ENCODE measurements at places on chromosomes 2 and 18.

DNA sequence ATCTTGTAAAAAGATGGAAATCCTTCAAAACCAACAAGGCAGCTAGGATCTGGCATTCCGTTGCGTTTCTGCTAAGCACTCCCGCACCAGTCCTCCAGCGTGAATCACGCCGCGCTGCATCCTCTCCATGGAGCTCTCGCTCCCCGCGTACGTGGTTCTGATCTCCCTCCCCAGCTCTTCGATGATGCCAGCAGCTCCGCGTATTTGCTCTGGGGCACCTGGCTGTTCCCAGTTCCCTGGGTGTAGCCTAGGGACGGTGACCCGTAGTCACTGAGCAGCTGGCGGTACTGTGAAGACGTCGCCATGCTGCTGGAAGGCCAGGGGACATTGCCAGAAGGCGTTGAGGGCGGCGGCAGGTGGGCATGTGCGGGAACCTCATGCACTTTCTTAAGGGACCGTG, 407.5 kb downstream of the RNF144A start:
- DNase-seq = no peak

DNA sequence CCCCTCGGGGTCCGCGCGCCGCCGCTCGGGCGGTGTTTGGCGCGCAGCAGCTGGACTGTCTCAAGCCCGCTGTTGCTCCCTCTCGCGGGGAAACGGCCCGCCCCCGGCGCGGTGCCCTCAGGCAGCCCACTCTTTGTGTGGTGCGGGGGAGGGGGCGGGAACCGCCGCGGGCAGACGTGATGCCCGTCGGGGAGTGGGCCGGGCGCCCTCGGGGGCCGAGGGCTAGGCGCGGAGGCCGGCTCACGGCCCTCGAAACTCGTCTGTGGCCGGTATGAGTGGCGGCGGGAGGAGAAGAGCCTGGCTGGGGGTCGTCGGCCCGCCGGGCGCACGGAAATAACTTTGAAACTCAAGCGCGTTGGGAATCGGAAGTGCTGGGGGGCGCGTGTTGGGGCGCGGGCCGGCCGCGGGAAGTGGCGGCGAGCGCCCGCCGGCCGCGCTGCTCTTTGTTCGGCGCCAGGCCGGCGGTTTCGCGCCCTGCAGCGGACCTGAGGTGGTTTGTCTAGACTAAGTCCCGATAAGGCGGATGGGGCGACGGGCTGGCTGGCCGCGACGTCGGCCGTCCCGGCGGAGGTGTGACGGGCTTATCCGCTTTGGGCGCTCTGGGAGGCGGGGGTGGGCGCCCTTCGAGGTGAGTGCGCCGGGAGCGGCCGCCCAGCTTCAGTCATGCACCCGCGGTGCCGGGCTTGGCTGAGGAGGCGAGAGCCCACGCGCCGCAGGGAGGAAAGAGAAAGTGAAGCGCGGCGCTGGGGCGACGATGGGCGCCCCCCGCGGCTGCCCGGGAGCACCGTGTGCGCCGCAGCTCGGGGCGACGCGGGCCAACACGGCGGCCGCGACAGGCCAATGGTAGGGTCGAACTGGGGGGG, 679 bp downstream of the PTMA start:
- DNase-seq = no peak

DNA sequence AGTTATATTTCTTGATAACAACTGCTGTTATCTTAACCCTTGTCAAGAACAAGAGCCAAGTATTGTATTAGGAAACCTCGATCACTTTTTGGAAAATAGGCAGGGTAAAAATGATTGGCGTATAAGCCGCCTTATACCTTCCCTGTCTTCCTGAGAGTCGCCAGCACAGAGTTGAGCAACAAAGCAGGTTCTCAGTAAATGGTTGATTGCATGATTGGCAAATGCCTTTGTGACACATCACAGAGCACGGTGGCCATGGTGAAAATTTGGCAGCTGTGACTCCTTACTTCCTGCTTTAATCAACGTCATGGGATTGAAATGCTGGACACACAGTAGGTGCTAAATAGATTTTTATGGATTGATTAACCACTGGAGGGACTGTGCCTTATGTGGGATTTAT, 3.9 kb upstream of the KLHL29 start:
- DNase-seq = no peak

DNA sequence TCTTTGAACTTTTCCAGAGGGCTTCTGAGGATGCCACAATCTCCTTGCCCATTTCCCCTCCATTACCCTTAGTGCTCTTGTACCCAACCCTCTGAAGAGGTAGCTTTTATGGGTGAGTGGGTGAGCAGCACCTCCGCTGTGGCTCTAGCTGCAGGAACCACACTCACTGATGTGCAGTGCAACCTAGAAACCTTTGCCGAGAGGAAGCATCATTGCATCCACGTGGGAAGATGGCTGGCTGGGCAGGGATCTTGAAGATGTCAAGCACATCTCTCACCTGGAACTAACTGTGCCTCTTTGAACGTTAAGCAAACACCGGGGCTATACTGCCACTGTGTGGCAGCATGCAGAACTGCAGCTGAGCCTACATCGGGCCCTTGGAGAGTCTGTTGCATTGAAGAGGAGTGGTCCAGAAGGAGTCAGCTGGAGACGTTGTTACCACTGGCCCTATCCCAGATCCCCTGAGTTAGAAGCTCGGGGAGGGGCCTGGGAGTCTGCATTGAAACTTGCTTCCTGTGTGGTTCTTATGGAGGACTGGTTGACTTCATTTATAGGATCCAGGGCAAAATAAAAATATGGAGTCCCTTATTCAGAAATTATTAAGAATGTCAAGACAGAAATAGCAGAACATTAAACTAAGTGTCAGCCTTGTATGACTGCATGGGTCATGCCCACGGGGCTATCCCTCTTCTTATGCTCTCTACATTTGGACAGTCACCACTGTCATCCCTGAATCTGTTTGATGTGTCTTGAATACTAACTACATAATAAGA, 28.7 kb downstream of the IGFBP5 start:
- DNase-seq = no peak

DNA sequence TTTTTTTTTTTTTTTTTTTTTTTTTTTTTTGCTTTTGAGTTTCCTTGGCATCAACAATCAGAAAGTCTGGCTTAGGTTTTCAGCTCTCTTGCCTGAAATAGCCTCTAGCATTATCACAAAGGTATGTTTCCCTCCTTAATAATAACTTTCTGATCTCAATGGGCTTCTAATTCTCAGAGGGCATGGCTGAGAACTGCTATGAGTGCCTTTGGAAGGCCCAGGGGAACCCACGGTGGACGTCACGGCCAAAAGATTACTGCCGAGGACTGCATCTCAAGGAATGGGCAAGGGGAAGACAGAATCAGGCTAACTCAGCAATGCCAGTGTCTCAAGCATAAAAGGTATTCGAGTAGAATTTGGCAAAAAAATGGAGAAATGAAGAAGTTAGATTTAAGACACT, 73.2 kb upstream of the SLC14A2 start:
- no peak for DNase-seq

DNA sequence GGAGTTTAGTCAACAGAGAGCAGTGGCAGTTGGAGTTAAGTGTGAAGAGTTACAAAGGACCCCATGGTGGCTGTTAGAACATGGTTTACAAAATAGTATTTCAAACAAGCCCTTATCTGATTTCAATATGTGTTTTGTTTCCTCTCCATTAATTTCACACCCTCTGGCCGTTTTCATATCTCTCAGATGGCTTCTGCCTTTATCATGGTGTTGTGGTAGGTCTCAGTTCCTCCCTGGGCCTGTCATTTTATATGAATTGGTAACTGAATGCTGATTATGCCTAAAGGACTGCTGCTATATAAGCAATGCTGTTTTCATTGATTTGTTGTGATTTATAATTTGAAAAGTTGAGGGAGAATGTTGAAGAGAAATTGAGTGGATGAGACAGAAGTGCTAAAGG, 686.7 kb downstream of the NYAP2 start:
- no peak for DNase-seq

DNA sequence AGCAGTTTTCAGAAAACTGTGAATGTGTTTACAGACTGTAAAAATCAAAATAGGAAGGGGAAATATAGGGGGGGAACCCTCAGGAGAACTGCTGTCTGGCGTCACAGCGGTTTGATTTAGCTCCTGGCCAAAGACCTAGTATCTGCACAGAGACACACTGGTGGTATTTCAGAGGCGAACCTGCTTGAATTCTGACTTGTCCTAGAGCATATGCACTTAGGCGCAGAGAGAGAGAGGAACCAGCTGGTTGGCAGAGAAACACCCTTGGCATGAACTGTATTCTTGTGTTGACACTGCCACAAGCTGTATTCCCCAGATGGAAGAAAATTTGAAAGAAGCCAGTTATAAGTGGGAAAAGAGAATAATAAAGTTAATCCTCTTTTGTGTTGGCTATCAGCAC, 506.5 kb upstream of the NRP2 start:
- DNase-seq = no peak

- DNase-seq = no peak
Measured at GRCh38 chr2:61177727-61178549, 15.9 kb downstream of the C2orf74 start.

- DNase-seq = no peak
Measured at GRCh38 chr18:46173393-46174341, 69.5 kb downstream of the HAUS1 start.

All from cortex of kidney (tissue), 1 donor.